Stimulated activated CD4-positive, alpha-beta T cell treated with anti-CD3 and anti-CD28 coated beads, TNF-alpha, amount 100 ng/mL, for 4 hours (primary cell): ENCODE measurements at places on chromosomes 3 and 15.

DNA sequence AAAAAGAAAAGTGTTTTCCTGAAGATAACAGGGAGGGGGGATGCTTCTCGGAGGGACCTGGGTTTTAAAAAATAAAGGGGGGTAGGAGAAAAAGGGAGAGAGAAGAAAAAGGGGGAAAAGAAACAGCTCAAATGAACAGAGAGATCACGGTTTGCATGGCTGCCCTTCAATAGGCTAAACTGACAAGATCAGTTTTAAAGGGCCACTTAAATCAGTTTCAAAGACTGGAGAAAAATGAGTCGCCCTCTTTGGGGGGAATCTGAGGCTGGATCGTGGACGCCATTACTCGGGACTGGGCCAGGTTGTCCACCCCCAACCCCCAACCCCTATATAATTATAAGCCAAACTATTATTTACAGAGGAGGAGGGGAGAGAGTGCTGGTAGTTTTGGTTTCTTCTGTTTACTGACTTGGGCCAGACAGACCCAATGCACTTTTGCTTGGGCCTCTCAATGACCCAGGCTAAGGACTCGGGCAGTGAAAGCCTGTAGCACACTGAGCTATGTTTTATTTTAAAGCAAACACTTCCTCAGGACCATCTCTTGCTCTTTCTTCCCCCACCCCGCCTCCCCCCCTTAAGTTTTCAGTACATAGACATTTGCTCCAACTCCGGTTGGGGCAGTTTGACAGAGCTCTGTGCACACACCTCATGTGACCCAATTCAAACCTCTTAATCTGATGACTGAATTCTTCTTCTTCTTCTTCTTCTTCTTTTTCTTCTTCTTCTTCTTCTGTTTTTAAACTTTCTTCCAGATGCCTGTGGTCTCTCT, 6.3 kb downstream of the NR2F2 start:
- DNase-seq: no peak

- DNase-seq: no peak
These were observed at the start of gene ST8SIA2 for GRCh38 chr15:92393071-92393979. Gene ST8SIA2 (plus strand): TSS chr15:92393881. CDS start chr15:92394065, 184 bp downstream.

GRCh38 chr3:133506215-133506901, 67.1 kb upstream of the CDV3 start:
- DNase-seq: no peak

DNA sequence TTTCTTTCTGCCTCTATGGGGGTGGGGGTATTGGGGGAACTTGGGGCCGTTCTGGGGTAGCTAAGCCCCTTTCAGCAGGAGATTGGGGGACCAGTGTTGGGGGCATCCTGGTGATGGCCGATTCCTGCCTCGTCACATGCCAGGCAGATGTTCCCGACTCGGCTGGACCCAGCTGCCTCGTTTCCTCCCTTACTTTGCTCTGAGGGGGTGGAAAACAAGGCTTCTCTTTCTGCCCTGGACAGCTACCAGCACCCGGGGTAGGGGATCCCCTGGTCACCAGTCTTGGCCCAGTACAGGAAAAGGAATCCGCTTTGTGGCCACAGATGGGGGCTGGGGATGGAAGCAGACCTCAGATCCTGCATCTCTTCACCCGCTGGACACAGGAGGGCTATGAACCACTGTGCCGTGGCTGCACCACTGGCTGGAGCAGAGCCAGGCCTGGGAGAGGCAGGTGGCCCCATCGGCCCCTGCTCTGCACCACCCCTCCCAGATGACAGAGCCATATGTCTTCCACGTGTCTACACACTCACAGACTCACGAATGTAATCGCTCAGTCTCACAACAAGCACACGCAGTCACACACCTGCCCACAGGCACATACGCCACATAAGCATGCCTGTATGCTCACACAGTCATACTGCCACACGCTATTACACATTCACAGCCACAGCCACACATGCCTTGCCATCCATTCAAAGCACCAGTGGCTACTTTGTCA, 12.4 kb downstream of the SNX33 start:
- no peak for DNase-seq

DNA sequence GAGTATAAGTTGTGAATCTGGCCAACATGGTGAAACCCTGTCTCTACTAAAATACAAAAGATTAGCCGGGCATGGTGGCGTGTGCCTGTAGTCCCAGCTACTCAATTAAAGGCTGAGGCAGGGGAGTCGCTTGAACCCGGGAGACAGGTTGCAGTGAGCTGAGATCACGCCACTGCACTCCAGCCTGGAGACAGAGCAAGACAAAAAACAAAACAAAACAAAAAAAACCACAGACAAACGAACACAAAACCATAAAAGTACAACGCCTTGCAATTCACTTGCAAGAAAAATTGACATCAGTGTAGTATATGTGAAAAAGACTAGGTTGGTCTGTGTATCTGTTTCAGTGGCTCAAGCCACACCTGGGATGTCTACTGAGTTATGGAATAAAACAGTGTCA, 29.9 kb upstream of the CCDC80 start:
- no peak for DNase-seq

DNA sequence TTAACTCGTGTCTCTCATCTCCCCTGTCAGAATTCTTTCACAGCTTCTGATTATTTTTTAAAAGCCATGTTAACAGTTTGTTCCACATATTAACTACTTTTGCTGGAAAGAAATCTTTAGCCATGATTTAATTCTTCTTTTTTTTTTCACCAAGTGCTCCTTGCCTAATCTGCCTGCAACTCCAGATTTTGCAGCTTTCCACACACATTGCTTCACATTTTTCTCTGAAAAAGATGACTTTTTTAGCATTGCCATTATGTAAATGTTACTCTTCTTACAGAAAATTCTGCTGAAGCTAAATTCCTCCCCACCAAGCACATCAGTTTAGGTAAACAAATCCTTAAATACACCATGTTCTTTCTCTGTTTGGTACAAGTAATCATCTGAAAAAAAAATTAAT, 23.4 kb upstream of the PPARG start:
- no peak for DNase-seq

DNA sequence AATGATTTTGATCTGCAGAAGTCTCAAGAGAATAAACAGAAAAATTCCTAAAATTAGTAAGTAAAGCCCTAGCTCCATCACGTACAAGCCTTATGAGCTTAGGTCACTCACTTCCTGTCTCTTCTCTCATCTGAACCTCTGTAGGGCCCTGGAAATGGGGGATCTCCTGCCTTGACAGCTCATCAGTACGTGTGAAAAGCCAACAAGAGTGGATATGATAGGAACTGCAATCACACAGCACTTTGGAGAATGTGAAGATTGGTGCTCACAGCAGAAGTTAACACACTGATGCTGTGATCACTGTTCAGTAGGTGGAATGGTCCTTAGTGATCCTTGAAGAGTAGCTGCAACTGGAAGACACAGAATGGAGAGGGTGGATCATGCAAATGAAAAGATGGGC, 27.8 kb upstream of the ALDH1L1 start:
- no peak for DNase-seq

GRCh38 chr3:115239717-115240116, 92.6 kb upstream of the ZBTB20 start:
- DNase-seq: no peak

DNA sequence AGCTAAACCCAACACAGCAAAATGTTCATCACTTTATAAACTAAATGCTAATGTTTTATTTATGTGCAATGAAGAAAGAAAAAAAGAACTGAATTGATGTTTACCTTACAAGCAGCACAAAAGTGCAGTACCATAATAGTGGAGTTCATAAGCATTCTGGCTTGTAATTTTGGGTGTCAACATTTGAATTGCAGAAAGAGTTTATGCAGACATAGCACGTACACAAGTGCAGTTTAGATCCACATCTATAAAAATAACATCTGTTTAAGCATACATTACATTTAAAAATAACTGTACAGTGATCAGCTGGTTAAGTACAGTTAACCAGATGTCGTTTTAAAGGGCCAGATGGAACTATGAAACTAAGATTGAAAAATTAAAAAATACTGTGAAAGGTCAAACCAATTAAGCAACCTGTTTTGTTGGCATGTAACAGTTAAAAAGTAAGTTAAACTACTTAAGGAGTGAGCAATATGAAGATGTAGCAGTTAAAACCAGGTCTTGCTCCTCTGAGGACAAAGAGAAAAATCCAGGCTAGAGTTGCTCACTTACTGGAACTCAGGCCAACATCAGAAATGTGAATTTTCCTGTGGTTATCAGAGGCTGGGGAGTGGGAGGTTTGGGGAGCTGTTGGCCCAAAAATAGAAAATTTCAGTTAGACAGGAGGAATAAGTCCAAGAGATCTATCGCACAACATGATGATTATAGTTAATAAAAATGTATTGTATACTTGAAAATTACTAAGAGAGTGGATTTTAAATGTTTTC, 204.9 kb upstream of the MDFIC2 start:
- DNase-seq: no peak

- no peak for DNase-seq
These were observed 61.9 kb downstream of the TM4SF4 start for GRCh38 chr3:149536429-149536828.

DNA sequence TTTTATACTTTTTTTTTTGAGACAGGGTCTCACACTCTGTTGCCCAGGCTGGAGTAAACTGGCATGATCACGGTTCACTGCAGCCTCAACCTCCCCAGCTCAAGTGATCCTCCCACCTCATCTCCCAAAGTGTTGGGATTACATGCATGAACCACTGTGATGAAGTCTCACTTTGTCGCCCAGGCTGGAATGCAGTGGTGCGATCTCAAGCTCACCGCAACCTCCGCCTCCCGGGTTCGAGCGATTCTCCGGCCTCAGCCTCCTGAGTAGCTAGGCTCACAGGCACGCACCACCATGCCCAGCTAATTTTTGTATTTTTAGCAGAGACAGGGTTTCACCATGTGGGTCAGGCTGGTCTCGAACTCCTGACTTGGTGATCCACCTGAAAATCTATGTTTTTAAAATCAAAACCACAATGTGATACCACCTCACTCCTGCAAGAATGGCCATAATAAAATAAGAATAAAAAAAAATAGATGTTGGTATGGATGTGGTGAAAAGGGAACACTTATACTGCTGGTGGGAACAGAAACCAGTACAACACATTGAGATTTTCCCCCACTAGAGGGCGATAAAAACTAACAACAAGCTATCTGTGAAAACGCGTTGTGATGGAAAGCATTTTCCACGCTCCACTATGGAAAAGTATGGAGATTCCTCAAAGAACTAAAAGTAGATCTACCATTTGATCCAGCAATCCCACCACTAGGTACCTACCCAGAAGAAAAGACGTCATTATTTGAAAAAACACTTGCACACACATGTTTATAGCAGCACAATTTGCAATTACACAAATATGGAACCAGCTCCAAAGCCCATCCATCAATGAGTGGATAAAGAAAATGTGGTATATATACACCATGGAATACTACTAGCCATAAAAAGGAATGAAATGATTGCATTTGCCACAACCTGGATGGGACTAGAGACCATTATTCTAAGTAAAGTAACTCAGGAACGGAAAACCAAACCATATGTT, 26.8 kb upstream of the OCA2 start:
- no peak for DNase-seq

- DNase-seq: no peak
These were observed 42.8 kb upstream of the RNU6-1 start for GRCh38 chr15:67882487-67883233.
